CD4-positive, alpha-beta memory T cell (primary cell): ENCODE measurements at places on chromosomes 3 and 15. TPM values are rescaled to one million over a fixed set of nuclear protein-coding genes. Genes with fewer than 3 reads are reported as not detected.

The ZBTB20 gene
- 58.4 TPM for total RNA-seq

The RARRES1 gene
- not detected for total RNA-seq

The TPRG1 gene
- total RNA-seq, result 52.5 TPM

The CLEC3B gene
- total RNA-seq, result 1.2 TPM

The TEX264 gene
- 40.9 TPM for total RNA-seq

The SCAANT1 gene
- not detected for total RNA-seq

The CCR8 gene
- 5.3 TPM for total RNA-seq

The BMF gene
- total RNA-seq, result 13.7 TPM

The HRH1 gene
- total RNA-seq, result 0.81 TPM

The MED12L gene
- total RNA-seq, result 0.35 TPM

The IGSF10 gene
- total RNA-seq, result not detected

The SLC28A2 gene
- total RNA-seq, result not detected

The SNURF gene
- total RNA-seq, result 32.9 TPM

The GOLGA6L6 gene
- total RNA-seq, result not detected

The SPINK8 gene
- not detected for total RNA-seq

The LYZL4 gene
- total RNA-seq, result not detected

The GOLGA6L10 gene
- total RNA-seq, result 2.4 TPM

The WDR49 gene
- total RNA-seq, result 0.53 TPM

The PLA2G4D gene
- total RNA-seq, result not detected

The NGLY1 gene
- total RNA-seq, result 71.3 TPM
